ENCODE measurements at places on chromosomes 3 and 15.

DNA sequence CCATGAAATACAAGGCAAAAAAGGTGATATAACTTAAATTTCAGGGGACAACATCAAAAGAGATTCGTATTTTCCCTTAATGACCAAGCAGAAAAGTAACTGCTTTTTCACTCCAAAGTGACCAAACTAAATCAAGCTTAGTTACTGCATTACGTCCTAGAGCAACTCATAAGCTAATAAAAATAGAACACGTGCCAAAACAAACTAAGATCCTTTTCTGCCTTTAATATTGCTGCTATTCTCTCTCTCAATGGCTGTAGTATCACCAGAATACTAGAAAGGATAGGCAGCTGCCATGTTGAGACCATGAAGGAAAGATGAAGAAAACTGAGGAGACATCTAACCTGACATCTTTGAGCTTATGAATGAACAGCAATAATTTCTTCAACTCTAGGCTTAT, 43.3 kb downstream of the UBXN7 start:
- no peak overlapping the region for H3K27ac ChIP-seq
- H3K36me3 ChIP-seq = peaks cover 82% of the 10 kb centered on the region
- H3K4me3 ChIP-seq = no peak overlapping the region
- DNase-seq = no peak
- no peaks in the 10 kb centered on the region for H3K4me1 ChIP-seq
- H3K27me3 ChIP-seq = no peaks in the 10 kb centered on the region

DNA sequence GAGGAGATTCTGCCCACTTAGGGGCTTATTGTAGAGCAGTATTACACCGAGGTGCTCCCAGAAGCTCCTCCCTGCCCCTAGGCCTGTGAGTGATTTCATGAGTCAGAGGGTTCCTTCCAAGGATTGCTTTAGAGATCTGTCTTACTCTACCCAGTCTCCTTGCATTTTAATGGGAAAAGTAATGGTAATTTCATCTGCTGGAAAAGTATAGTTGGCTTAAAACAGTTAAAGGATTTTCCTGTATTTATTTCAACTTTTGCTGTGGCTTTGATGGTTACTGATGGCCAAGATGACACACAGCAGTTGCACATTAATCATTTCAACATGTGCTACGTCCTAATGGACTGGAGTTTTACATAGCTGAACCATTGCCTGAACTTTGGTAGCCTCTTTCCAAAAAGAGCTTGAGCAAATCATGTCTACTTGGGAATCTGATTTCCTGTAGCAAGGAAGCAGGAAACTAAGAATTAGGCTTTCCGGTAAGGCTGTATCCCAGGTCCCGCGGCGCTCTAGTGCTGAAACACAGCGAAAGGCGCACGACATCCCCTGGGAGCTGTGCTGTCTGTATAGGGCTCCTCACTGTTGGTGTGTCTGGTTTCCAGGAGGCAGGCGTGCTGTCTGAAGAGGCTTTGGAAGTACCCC, 9.2 kb upstream of the PGPEP1L start:
- H3K36me3 ChIP-seq = no peaks in the 10 kb centered on the region
- H3K4me1 ChIP-seq = peaks cover 4% of the 10 kb centered on the region
- peak overlapping the region; percentile 12 for H3K4me3 ChIP-seq

- no peaks in the 10 kb centered on the region for H3K36me3 ChIP-seq
- no peak overlapping the region for H3K4me3 ChIP-seq
- H3K27me3 ChIP-seq = no peaks in the 10 kb centered on the region
- H3K27ac ChIP-seq = no peak overlapping the region
- DNase-seq = no peak
Measured at GRCh38 chr3:123409443-123410148, 39.3 kb downstream of the ADCY5 start.

GRCh38 chr15:99097441-99098410, 7.2 kb upstream of the SYNM start:
- no peak overlapping the region for H3K4me3 ChIP-seq
- DNase-seq = no peak
- peaks cover 47% of the 10 kb centered on the region for H3K27me3 ChIP-seq
- H3K4me1 ChIP-seq = no peaks in the 10 kb centered on the region
- H3K36me3 ChIP-seq = no peaks in the 10 kb centered on the region

GRCh38 chr15:101267320-101268104, 9.8 kb downstream of the SELENOS start:
- H3K4me3 ChIP-seq = no peak overlapping the region
- no peaks in the 10 kb centered on the region for H3K27me3 ChIP-seq
- DNase-seq = no peak

DNA sequence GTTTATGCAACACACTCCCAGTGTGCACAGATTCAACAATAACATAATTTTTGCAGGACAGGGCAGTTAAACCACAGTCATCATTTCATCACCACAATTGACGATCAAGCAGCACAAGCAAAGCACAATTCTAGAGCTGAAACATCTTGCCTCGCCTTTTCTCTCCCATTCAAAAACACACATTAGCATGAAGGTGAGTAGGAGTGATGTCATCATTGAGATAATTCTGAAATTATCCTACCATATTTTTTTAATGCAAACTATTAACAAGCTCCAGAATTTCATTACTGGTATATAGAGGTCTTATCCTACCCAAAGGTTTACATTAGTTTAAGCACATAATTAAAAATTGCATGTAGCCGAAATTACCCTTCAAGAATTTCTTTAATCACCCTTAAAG, 3.5 kb downstream of the IGDCC3 start:
- H3K4me3 ChIP-seq = no peak overlapping the region
- no peaks in the 10 kb centered on the region for H3K36me3 ChIP-seq
- H3K27ac ChIP-seq = no peak overlapping the region
- peaks cover 9% of the 10 kb centered on the region for H3K4me1 ChIP-seq

DNA sequence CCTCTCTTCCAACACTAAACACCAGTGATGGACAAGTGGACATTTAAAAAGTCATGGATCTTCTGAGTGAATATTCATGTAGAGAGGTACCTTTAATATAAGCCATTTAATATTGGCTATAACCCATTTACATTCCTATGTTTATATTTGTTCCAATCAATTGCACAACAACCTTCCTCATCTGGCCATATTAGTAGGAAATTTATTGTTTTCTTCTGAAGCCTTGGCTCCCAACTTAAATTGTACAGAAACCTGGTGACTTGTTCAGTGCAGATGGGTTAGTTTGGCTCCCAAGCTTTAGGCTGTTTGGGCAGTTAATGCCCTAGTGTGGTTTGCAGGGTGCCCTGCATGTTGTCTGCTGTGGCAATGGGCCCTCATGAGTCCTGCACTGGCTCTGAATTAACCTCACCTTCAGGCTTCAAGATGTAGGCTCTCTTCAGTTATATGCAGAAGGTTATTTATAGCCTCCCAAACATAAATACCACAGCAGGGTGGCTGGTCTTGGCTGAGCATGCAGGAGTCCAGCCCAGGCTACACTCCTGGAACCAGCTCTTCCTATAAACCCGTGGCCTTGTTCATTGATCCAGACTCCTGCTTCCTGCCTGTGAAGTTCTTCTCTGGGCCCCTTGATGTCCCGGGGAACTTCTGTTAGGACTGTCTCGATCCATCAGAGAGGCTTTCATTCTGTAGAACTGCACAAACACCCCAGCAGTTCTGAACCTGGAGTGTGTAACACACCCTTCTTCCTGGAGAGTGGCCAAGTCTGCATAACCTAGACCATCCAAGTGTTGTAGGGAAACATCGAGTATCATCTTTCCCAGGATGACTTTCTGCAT, 57.0 kb downstream of the DUT start:
- no peak for DNase-seq
- H3K4me1 ChIP-seq = no peaks in the 10 kb centered on the region
- H3K4me3 ChIP-seq = no peak overlapping the region
- H3K36me3 ChIP-seq = no peaks in the 10 kb centered on the region

DNA sequence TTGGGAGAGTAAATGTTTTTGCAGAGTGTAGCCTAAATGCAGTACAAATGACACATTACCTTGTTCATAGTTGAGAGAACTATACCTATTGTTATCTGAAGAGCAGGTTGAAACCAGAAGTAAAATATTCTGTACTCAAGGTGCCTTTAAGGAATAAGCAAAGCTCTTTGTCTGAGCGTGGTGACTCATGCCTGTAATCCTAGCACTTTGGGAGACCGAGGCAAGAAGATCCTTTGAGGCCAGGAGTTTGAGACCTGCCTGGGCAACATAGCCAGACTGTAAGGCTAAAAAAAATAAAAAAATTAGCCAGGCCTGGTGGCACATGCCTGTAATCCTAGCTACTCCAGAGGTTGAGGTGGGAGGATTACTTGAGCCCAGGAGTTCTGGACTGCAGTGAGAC, 2.2 kb upstream of the RNF13 start:
- peaks cover 25% of the 10 kb centered on the region for H3K4me1 ChIP-seq
- H3K4me3 ChIP-seq = no peak overlapping the region
- H3K36me3 ChIP-seq = peaks cover 10% of the 10 kb centered on the region
- no peak for DNase-seq

DNA sequence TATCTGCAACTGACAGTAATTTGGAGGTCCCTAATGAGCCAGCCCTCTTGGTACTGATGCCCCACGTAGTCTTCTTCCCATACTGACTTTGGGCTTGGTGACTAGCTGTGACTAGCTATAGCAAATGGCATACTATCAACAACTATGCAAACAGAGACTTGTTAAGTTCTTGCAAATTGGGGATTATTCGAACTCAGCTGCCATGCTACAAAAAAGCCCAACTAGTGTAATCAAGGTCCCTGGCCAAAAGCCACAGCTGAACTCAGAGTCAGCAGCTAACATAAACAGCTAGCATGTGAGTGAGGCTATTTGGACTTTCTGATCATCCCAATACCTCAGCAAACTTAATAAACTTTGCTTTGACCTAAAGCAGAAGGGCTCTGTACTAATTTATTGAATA, 121.2 kb upstream of the PLXND1 start:
- H3K4me1 ChIP-seq = no peaks in the 10 kb centered on the region
- H3K27ac ChIP-seq = no peak overlapping the region
- no peak for DNase-seq

- no peaks in the 10 kb centered on the region for H3K36me3 ChIP-seq
- H3K4me3 ChIP-seq = no peak overlapping the region
- H3K27me3 ChIP-seq = no peaks in the 10 kb centered on the region
- peaks cover 6% of the 10 kb centered on the region for H3K4me1 ChIP-seq
- DNase-seq = no peak
Measured at GRCh38 chr3:129577925-129578786, 28.3 kb downstream of the PLXND1 start.

GRCh38 chr3:134885877-134886621, 91.0 kb downstream of the EPHB1 start:
- peaks cover 2% of the 10 kb centered on the region for H3K4me1 ChIP-seq
- DNase-seq = no peak
- H3K36me3 ChIP-seq = no peaks in the 10 kb centered on the region

DNA sequence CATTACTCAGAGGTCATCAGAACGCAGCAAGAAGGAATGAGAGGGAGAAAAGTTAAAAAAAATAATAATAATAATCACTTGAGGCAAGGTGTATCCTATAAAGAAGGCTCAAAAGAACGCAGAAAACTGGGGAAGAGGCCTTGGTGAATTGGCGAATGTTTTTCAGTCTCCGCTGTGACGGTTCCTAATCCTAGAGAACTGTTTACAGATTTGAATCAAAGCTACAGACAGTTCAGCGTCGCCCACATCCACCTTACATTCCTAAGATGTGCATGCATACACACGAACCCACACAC, 634 bp downstream of the ZMAT3 start:
- peaks cover 37% of the 10 kb centered on the region for H3K4me1 ChIP-seq
- peaks cover 24% of the 10 kb centered on the region for H3K36me3 ChIP-seq
- peak overlapping the region; percentile 96 for H3K27ac ChIP-seq
- DNase-seq = no peak
- no peaks in the 10 kb centered on the region for H3K27me3 ChIP-seq
- peak overlapping the region; percentile 99 for H3K4me3 ChIP-seq

DNA sequence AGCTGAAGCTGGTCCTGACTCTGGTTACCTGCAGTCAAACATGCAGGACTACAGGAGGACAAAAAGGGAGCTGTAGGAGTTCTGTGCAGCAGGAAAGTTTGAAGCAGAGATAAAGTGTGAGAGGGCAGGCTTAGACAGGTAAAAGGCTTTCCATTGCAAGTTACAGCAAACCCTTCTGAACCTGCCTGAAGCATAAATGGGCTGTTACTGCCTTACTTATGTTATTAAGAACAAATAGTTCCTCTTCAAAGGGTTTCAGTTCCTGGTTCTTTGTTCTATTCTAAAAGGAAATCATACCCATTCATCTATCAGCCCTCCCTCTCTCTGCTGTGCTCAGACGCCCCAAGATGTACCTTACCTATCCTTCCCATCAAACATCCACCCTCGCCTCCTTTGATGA, 52.4 kb upstream of the CACNA2D3 start:
- no peaks in the 10 kb centered on the region for H3K4me1 ChIP-seq
- DNase-seq = no peak
- H3K4me3 ChIP-seq = no peak overlapping the region
- H3K27me3 ChIP-seq = no peaks in the 10 kb centered on the region

GRCh38 chr3:125679258-125679657, 84.0 kb upstream of the OSBPL11 start:
- no peaks in the 10 kb centered on the region for H3K36me3 ChIP-seq
- no peaks in the 10 kb centered on the region for H3K4me1 ChIP-seq
- no peak overlapping the region for H3K27ac ChIP-seq
- no peak overlapping the region for H3K4me3 ChIP-seq

- no peak overlapping the region for H3K4me3 ChIP-seq
- peaks cover 14% of the 10 kb centered on the region for H3K36me3 ChIP-seq
- peaks cover 62% of the 10 kb centered on the region for H3K4me1 ChIP-seq
- peak overlapping the region; percentile 45 for H3K27ac ChIP-seq
- DNase-seq = no peak
Measured at GRCh38 chr15:58547628-58548307, 116.0 kb downstream of the LIPC start.

DNA sequence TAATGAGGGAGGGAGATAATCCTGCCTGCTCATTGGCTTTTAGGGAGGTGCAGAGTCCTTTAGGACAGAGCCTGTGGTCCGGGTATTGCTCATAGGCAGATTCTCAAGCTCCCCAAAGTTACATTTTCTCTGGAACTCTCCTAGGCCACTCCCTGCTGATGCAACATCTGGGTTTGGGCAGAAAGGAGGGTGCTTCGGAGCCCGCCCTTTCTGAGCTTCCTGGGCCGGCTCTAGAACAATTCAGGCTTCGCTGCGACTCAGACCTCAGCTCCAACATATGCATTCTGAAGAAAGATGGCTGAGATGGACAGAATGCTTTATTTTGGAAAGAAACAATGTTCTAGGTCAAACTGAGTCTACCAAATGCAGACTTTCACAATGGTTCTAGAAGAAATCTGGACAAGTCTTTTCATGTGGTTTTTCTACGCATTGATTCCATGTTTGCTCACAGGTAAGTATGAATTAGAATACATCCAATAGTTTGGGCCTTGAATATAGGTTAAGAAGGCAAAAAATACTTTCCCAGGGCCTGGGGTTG, at the start of gene IL20RB:
IL20RB (plus strand) TSS at position 233 of the 538 bp plus-strand sequence; CDS start at position 364, 131 bp downstream.
- H3K27ac ChIP-seq = no peak within 1 kb of the TSS
- peaks cover 11% of the 10 kb centered on the region for H3K4me1 ChIP-seq
- H3K36me3 ChIP-seq = peaks cover 3% of the 10 kb centered on the region
- DNase-seq = no peak

- no peak for DNase-seq
- no peaks in the 10 kb centered on the region for H3K4me1 ChIP-seq
- H3K27ac ChIP-seq = no peak overlapping the region
- H3K27me3 ChIP-seq = no peaks in the 10 kb centered on the region
- H3K4me3 ChIP-seq = no peak overlapping the region
Measured at GRCh38 chr3:35677797-35678196, 38.5 kb downstream of the ARPP21 start.
